ENCODE measurements at places on chromosomes 6 and 20.

GRCh38 chr6:15106958-15107643, 138.8 kb upstream of the JARID2 start:
- DNase-seq = no peak

DNA sequence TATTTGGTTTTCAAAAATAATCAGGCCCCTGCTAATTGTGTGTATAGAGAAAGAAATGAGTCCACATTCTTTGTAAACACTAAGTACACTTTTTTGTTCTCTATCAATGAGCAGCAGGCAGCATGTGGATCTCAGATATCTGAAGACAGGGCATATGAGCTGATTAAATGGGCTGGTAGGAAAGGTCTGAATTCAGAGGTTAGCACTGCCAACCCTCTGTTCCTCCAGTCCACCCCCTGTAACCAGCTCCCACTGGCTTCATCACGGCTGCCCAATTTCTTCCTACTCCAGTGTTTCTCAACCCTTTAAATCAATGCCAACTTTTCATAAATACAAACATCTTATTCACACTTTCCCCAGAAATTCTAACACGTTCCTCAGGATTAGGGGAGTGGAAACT, 128.5 kb downstream of the TPBG start:
- DNase-seq = no peak

DNA sequence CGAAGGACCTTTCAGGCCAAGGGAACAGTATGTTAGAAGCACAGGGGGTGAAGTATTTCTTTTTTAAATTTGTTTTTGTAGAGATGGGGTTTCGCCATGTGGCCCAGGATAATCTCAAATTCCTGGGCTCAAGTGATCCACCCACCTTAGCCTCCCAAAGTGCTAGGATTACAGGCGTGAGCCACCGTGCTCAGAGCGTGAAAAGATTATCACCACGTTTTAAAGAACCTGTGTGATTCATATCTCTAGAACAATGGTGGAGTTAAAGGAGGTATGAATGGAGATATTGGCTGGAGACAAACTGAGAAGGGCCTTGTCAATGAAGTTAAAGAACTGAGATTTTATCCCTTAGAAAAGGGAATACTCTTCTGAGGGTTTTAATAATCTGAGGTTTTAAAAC, 9.7 kb downstream of the ASF1A start:
- no peak for DNase-seq

DNA sequence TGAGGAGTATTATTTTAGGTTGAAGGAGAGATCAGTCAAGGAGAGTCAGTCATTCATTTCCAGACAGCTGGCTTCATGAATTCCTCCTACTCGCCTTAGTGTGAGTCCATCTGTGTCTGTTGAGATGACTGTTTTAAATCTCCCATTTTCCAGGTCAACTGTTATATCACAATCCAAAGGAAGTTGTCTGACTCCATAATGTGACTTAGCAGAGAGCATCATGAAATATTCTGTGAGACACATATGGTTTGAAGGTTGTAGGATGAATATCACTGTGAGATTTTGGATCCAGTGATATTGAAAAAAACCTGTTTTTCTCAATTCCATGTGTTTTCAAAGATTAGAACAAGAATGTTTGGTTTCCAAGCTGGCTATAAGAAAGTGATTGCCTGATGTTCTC, 530.2 kb upstream of the MAN1A1 start:
- no peak for DNase-seq

DNA sequence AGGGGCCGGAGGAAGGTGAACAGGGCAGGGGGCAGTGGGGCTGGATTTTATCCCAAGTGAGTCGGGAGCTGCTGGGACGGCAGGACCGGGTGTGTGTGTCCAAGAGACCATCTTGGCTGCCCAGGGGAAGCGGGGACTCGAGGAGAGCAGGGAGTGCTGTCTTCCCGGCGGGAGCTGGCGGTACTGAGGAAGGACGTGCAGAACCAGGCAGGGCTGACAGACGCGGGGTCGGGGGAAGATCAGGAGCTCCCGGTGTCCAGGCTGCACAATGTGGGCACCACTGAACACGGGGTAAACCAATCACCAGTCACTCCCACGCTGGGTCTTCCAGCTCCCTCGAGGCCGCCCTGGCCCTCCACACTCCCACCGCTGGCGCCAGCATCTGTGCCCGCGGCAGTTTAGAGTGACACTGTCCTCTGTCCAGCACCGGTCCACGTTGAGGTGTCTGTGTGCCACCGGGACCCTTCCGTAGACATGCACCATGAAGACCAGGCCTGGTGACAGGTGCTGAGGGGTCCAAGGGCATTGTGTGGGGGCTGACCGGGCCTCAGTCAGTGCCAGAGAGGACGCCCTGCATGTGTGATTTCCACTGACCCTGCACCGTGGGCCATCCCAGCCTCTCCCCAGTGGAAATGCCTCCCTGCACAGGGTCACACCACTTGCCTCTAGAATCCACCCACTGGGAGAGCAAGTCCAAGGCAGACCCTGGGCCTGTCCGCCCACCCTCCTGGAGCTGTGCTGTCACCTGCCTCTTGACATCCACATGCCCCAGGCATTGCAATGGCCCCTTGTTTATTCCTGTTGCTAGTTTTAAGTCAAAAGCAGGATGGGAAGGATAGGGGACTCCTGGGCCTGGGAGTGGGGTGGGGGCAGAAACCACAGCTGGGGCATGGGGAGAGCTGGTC, 401.9 kb downstream of the TAF4 start:
- DNase-seq = no peak

DNA sequence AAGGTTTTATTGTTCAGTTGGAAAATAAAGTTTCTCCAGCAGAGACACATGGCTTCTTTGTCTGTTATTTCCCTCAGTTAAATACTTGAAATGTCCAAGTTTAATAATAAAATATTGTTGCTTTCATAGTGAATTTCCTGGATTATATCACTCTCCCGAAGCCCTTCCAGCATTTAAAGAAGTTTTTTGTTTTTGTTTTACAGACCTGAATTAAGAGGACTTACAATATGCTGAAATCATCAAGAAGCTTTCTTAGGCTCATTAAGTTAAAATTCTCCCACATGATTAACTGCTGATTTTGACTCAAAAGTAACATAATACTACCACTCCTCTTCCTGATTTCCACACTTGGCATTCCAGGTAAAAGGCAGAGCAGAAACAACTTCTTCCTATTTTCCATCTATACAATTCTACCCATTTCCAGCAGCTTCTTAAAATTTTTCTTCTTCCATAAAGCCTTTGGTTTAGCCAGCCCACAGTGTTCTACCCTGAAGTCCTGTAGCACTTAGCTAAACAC, 35.8 kb downstream of the PDSS2 start:
- DNase-seq = no peak

DNA sequence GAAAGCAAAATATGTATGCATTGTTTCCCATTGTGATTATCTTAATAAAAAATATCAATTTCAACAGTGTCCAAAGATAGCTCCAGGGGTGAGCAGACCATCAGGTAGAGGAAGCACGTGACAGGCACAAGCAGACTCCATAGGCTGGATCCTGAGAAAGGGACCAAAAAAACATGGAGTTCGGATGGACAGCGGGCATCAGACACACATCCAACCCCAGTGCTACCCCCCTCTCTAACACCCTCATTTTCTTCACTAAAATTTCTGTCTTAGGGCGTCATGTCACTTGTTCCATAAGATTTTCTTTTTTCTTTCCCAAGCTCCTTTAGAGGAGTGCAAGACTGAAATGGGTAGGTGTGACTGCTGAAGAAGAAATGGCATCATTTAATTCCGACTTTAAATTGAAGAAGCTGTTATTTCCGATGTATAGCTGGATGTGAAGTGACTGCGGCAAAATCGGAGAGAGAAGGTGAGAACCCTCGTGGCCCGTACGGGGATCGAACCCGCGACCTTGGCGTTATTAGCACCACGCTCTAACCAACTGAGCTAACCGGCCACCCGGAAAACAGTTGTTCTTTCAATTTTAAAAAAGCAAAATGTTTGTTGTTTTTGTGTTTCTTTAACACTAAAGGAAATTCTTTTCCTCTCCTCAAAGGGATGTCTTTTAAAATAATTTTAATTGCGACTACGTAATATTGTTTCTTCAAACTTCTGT, 10.3 kb upstream of the PRSS16 start:
- no peak for DNase-seq

DNA sequence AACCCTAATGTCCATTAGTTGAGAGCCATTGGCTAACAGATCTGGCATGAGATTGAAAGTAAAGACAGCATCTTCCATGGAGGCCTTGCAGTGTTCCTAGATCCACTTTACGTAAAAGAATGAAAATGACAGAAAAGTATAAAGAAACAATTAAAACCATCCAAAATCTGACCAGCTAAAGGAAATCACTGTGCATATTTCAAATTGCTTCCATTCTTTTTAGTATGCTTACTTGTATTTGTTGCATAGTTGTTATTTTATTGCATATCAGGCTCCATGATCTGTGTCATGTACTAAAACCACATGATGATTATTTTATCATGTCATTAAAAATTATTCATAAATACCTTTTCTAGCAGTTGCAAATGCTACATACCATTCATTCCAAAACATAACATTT, 67.9 kb downstream of the GCLC start:
- no peak for DNase-seq
